ENCODE measurements at places on chromosomes 6 and 20. TPM values are rescaled to one million over a fixed set of nuclear protein-coding genes. Genes with fewer than 3 reads are reported as not detected.

Gene TOMM34
- total RNA-seq, result 51.7 TPM

Gene CYP24A1
- 267 TPM for total RNA-seq

Gene LIN28B
- 0.25 TPM for total RNA-seq

Gene TNFAIP3
- 4.4 TPM for total RNA-seq

Gene TSBP1
- not detected for total RNA-seq

Gene OVOL2
- total RNA-seq, result 0.86 TPM

Gene FOXO3
- total RNA-seq, result 40.0 TPM

Gene SAPCD1
- total RNA-seq, result 18.2 TPM

Gene BTNL2
- total RNA-seq, result not detected

Gene F13A1
- total RNA-seq, result 0.34 TPM

Gene LY6G6D
- total RNA-seq, result not detected

Gene PABPC1L
- 127 TPM for total RNA-seq

Gene EMILIN3
- not detected for total RNA-seq

Gene DEFB132
- not detected for total RNA-seq

Gene POU3F2
- not detected for total RNA-seq

Gene CNBD2
- 3.1 TPM for total RNA-seq

Gene MGME1
- total RNA-seq, result 37.1 TPM

Gene RIMS4
- total RNA-seq, result 0.05 TPM

Gene HRH3
- total RNA-seq, result not detected

Gene TTLL9
- total RNA-seq, result not detected

Gene LY6G6C
- 0.54 TPM for total RNA-seq

Gene BPIFB1
- total RNA-seq, result 0.17 TPM

Gene HLA-DRB1
- 2.7 TPM for total RNA-seq

Data from HCT116 (cell line).